MG63 (cell line): ENCODE measurements at places on chromosomes 2 and 18. TPM values are rescaled to one million over a fixed set of nuclear protein-coding genes. Genes with fewer than 3 reads are reported as not detected.
A peak's percentile ranks its signal among the peaks of the same experiment; 100 is the strongest.

C2orf66 gene
- total RNA-seq, result not detected in 2 replicates

UGT1A5 gene
- not detected in 2 replicates for total RNA-seq

SAG gene
- total RNA-seq, result not detected in 2 replicates

GRCh38 chr2:188765522-188766470, 208.4 kb upstream of the COL3A1 start:
- DNase-seq, result peak; percentile 5

GRCh38 chr18:47932603-47933002, 2.1 kb upstream of the SMAD2 start:
- DNase-seq, result no peak

MAP3K19 gene
- total RNA-seq, result not detected in 2 replicates

GKN2 gene
- not detected in 2 replicates for total RNA-seq

- no peak for DNase-seq
These were observed 36.3 kb downstream of the STAT4 start for GRCh38 chr2:191114403-191114886.

DNA sequence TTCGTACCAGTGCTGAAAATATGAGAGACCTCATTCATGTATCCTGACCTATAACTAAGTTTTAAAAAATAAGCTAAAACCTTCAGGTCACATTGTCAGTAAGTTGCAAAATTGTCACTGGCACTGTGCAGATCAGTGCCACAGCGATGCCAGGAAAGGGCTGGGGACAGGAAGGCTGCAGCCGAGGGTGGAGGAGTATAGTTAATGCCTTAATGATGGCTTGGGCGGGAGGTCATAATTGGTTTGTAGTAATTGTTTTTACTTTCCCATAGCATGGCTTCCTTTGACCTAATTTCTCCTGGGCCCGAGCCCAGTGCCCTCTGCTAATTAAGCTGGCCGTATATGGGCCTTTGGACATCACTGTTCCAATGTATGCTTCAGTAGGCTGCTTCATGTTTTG, 47.2 kb upstream of the RAB12 start:
- no peak for DNase-seq
